ENCODE measurements at places on chromosomes 16 and 17. TPM values are rescaled to one million over a fixed set of nuclear protein-coding genes. Genes with fewer than 3 reads are reported as not detected.
A peak's percentile ranks its signal among the peaks of the same experiment; 100 is the strongest.

- peak; percentile 25 for DNase-seq
Observed at GRCh38 chr17:79926142-79926604, 86.9 kb upstream of the CBX4 start.

GRCh38 chr17:13931800-13932460 is 137.4 kb upstream of the COX10 start:
- DNase-seq = no peak

Gene C17orf50
- total RNA-seq = not detected

Gene ALDH3A1
- total RNA-seq = 0.47 TPM

- no peak for DNase-seq
Observed at GRCh38 chr16:88370365-88370764, 12.4 kb upstream of the ZNF469 start.

Gene MPRIP
- total RNA-seq = 423 TPM

DNA sequence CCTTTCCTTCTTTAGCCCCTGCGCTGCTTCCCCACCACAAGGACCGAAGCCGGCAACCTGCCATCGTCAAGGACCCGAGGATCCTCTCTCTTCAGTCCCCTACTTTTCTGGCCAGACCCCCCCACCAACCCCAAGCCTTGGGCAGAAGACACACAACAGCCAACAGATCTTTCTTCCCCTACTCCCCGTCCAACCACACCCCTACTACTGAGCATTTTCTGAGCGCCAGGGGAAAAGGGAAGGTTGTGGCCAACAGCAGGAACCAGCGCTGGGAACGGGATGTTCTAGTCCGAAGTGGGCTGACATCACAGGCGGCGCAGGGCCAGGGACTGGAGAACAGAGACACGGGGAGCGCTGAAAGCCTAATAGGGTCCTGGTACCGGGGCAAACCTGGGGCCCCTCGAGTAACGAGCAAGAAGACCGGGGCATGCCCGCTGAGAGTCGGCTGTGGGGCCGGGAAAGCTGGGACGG is 528 bp downstream of the PER1 start:
- no peak for DNase-seq
